ENCODE measurements at places on chromosomes 1 and 21. TPM values are rescaled to one million over a fixed set of nuclear protein-coding genes. Genes with fewer than 3 reads are reported as not detected.

DNA sequence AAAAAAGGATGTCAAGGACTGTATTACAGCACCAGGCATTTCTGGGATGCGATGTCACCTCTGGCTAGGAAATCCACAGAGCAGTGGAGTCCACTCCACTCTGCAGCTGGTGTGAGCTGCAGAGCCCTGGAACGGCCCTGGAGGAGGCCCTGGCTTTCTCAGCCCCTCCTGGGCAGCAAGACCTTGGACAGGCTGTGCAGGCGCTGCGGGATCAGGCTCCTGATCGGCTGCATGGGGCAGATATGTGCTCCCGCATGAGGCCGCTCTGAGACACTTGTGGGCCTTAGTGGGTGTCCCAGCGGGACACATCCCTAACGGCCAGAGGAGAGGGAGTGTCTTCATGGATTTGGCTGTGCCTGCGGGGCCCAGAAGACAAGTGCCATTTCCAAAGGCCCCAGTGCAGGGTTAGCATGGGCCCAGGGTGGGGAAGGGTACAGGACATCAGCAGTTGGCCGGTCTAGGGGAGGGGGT is 6.2 kb downstream of the DNMT3L start:
- peak; percentile 31 for DNase-seq

GRCh38 chr1:50873458-50874187 is 86.4 kb downstream of the FAF1 start:
- DNase-seq: peak; percentile 65

DNA sequence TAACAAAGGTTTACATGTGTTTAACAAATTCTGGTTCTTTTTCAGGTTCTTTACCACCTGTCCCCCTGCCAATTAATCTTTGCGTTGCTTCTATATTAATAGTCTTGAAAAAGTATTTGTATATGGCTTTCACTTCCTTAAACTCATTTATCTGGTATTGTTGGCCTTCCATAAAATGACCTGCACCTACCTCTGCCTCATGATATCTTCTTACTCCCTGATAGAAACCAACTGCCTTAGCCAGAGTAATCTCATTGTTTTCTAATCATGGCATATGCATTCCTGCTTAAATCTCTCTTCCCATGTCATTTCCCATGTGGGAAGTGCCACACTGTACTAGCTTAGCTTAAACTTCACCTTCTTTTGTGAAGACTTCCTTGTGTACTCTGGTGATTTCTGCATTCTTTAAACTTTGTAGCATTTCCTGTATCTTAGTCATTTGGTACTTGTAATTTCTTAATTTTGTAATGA is 8.7 kb downstream of the SMG7 start:
- DNase-seq: no peak

GRCh38 chr1:201968202-201968925 is 13.1 kb downstream of the TIMM17A start:
- no peak for DNase-seq

DNA sequence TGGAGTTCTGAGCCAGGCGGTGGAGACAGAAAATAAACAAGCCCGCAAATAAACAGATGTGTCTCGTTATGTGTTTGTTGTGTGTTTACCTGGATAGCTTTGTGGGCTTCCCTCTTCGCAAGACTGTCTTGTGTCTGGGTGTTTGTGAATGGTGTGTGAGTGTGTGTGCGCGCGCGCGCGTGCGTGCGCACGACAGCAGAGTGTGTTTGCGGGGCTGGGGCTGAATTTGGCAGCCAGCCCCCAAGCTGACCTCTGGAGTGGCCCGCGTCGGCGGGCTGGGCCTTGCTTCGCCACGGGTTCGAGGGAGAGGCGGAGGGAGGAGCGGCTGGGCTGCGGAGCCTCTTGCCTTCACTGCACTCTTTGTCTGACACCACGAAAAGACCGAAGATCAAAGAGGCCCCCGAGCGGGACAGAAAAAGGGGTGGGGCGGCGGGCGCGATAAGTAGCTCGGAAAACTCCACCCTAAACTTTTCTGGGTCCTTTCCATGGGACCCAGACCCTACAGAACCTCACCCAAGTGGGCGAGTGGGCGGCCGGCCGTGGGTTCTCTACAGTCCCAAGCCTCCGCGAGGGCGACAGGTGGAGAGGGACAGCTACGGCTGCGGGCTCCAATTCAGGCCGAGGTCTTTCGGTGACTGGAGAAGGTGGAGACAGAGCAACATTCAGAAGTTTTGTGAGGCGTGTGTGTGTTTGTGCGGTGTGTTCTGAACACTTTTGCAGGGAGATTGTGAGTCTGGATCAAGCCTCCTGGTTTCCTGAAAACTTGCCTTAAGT is 14.5 kb downstream of the PAX7 start:
- DNase-seq: no peak

DNA sequence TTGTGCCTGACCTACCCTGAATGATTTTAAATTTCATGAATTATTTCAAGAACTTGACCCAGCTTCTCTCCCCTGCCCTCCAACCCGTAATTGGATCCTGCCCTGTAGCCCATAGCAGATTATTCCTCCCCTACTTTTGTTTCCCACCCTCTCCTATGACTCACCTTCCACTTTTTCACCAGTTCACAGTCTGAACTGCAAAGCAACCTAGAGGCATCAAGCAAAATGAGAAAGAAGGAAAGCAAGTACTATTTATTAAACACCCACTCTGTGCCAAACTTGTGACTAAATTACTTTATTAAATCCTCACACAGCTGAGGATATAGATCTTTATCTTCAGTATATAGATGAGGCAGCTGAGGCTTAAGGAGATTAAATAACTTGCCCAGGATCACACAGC is 20.7 kb upstream of the IKBKE start:
- no peak for DNase-seq

DNA sequence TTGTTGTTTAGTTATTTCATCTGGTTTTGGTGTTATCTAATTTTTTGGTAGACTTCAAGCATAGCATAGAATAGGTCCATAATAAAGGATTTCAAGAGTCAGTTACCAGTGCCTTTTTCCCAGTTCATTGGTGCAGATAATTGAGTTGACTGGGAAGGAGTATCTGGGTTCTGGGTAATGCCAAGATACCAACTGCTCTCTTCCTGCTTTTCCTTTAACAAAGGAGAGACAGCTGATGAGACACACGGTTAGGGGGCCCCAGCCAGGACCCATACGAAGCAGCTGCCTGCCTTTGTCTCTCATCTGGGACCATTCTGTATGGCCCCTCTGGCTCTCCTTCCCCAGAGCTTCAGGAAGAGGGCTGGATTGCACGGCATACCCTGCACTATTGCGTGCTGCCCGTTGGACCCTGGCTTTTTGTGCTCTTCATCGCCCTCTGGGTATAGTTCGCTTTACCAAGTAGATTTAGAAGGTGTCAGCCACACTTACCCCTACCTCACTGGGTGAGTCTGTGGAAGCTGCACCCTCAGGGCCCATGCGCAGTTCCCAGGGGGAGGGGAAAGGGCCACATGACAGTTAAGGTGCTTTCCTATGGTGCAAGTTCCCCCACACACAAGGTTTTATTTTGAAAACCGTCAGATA is 7.0 kb downstream of the NAV1 start:
- DNase-seq: no peak

DNA sequence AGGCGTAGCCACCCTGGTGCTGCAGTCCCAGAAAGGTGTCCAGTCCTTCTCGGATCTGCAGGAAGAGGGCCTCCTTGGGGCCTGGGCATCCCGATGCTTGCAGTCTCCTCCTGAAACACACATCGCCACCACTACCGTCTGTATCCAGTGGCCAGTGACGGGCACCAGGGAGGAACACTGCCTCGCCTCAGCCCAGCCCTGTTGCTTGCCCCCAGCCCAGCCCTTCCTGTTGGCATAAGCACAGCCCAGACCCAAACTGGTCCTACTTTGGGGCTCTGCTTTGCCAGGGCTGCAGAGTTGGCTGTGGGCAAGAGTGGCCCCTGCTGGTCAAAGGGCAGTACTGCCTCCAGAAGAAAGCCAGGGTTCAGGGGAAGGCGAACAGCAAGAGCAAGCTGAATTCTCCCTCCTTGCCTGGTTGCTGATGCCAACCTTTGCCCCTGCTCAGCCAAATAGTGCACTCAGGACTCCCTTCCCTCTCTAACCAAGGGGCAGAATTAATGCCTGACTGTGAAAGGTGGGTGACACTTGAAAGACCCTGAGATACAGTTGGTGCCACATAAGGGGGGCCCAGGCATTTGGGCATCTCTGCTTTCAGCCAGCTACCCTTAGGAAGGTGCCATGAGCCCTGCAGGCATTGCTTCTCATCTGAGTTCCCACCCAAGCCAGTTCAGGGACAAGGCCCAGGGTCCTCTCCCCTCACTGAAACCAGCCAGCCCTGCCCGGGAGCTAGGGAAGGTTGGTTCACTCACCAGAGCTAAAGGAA is 11.1 kb upstream of the ARHGEF2 start:
- DNase-seq: peak; percentile 71

- DNase-seq: peak; percentile 63
These were observed at the start of gene RHOU for GRCh38 chr1:228734881-228735801. Gene RHOU (plus strand): TSS chr1:228735479. CDS start chr1:228735743, 264 bp downstream.

DNA sequence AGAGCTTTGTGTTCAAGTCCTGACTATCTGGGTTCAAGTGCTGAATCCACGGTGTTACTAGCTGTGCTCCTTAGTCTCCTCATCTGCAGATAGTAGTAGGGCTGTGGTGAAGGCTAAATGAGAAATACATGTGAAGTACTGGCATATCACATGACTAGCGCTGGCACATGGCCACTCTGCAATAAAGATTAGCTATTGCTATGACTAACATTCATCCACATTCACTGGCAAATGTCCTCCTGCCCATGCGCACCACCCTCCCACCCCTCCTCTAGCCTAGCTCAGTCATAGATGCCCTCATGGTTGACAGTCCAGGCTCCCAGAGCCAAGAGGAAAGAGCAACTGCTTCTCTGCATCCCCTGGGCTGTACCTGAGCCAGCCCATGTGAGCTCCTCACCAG is 8.5 kb upstream of the COL8A2 start:
- no peak for DNase-seq

GRCh38 chr1:31742462-31743212 is 21.5 kb downstream of the ADGRB2 start:
- no peak for DNase-seq

GRCh38 chr1:36464605-36465393 is 615 bp upstream of the MRPS15 start:
- DNase-seq: no peak

- no peak for DNase-seq
These were observed 2.8 kb upstream of the DARS2 start for GRCh38 chr1:173821680-173822079.

GRCh38 chr1:243501002-243501401 is 245.2 kb downstream of the SDCCAG8 start:
- no peak for DNase-seq

- DNase-seq: peak; percentile 74
These were observed 782 bp downstream of the PCAT6 start for GRCh38 chr1:202811296-202812175.

DNA sequence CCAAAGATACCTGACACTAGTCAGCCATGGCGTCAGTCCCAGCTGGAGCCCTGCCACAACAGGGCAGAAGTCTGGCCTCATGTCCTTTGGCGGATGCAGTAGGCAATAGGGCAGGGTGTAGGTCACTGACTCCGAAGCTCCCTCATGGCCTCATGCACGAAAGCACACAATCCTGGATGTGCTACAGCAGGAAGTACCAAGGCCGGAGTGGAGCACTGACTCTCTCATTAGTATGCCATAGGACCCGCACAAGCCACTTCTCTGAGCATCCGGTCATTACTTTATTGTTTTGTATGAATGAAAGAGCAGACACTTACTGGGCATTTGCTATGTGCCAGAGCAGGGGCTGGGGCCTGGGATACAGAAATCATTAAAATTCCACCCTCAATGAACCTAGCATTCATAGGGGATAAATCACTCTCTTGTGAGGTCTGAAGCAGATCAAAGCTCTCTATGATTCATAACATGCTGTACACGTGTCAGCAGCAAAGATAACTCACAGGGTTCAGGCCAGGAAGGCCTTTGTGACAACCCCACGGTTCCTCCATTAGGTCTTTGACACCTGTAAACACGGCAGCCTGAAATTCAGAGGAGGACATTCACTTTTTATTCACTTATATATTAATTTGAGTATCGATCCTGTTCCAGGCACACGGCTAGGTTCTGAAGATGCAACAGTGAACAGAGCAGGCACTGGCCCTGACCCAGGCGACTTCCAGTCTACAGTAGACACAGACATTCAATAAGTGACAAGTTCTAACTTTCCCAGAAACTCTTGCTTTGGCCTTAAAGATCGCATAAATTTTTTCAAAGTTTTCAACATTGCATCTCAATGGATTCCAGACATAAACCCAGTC is 357.9 kb upstream of the USP24 start:
- DNase-seq: no peak

GRCh38 chr1:93021539-93022134 is 57.4 kb upstream of the MTF2 start:
- DNase-seq: no peak

DNA sequence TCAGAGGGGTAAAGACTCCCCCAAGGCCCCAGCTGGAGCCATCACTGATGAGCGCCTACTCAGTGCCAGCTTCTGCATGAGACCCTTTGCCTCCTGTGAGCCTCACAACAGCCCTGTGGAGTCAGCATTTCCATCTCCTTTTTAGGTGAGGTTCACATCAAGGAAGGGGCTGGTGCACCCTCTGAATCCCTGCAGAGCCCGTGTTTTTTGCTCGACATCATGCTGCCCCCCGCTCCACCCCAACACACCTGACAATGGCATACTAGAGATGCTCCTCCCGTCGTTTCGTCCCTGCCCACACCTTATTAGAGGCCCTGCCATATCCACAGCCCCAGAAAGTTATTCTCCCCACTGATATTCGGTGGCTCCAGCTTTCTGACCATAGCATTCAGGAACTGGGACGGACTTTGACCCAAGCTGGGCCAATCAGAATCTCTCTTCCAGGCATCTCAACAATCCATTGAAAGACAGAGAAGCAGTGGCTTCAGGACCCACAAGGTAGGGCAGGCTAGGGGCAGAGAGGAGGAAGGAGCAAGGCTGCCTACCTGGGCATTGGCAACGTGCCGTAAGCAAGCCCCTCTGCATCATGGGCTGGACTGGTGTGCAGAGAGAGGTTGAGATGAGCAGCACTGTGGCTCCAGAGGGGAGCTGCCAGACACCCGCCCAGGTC is 32.7 kb downstream of the EPHA10 start:
- DNase-seq: no peak

- no peak for DNase-seq
These were observed 107.4 kb downstream of the LMX1A start for GRCh38 chr1:165248969-165249571.

- DNase-seq: no peak
These were observed 83.7 kb downstream of the TNFSF18 start for GRCh38 chr1:172966844-172967540.

Gene ST3GAL3
- 49.4 TPM for total RNA-seq

Gene KCND3
- not detected for total RNA-seq

Gene SPRR3
- total RNA-seq: not detected

Gene GPR37L1
- total RNA-seq: not detected

Gene CD1E
- total RNA-seq: not detected

Gene FAM131C
- not detected for total RNA-seq

Gene CD53
- total RNA-seq: 357 TPM

Gene DTL
- 90.3 TPM for total RNA-seq

Gene ADCY10
- total RNA-seq: 0.33 TPM

Gene LEFTY2
- not detected for total RNA-seq

Gene PGLYRP3
- total RNA-seq: not detected

Gene REN
- total RNA-seq: not detected

Gene CRYAA
- total RNA-seq: not detected

Gene RNF187
- total RNA-seq: 106 TPM

All from natural killer cell treated with Interleukin-12 subunit alpha and Interleukin-12 subunit beta and Interleukin-15 and Interleukin-18, amount 100 ng/mL, for 72 hours (primary cell).